Memory B cell (primary cell): ENCODE measurements at places on chromosomes 4 and X.

- no peak overlapping the region for H3K27ac ChIP-seq
- peak overlapping the region; percentile 68 for H3K4me3 ChIP-seq
- peaks cover 4% of the 10 kb centered on the region for H3K4me1 ChIP-seq
- DNase-seq, result peak; percentile 43
- H3K27me3 ChIP-seq, result no peaks in the 10 kb centered on the region
- no peaks in the 10 kb centered on the region for H3K36me3 ChIP-seq
Measured at GRCh38 chr4:972651-973424, 531 bp downstream of the DGKQ start.

DNA sequence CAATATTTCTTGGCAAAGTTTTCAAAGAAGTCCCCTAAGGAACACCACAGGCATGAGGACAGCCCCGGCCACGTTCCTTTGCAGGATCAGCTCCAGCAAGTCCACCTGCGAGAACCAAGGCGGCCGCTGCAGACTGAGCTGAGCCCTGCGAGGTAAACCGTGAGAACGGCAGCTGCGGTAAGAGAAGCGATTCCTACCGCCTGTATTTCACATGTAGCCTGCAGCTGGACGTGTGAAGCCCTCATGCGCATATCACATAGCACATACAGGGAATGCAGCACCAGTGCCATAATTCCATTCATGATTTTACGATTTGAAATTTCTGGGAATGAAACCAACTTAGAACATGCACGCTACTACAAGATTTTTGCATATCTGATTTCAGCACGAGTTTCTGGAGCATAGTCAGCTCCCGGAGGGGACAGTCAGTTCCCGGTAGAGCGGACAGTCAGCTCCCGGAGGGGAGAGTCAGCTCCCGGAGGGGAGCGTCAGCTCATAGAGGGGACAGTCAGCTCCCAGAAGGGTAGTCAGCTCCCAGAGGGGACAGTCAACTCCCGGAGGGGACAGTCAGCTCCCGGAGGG lies 41.7 kb downstream of the FGFRL1 start:
- peaks cover 8% of the 10 kb centered on the region for H3K4me1 ChIP-seq
- H3K36me3 ChIP-seq, result peaks cover 7% of the 10 kb centered on the region
- no peak for DNase-seq
- peaks cover 7% of the 10 kb centered on the region for H3K27me3 ChIP-seq
- no peak overlapping the region for H3K4me3 ChIP-seq

DNA sequence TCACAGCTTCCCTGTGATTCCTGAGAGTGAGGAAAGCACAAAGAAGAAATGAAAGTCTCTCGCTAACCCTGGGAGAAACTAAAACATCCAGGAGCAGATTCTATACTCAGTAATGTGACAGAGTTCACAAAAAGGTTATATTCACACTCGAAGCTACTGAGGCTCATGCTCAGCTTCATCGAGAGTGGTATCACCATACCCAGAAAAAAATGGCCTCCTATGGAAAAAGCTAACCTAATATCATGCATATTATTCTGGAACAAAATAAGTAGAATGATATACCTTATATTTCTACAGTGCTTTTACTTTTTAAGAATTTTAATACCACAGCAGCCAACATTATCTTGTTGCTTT lies 13.5 kb upstream of the CDKN2AIP start:
- H3K27me3 ChIP-seq, result peaks cover 13% of the 10 kb centered on the region
- H3K4me1 ChIP-seq, result peaks cover 2% of the 10 kb centered on the region
- H3K27ac ChIP-seq, result no peak overlapping the region
- DNase-seq, result no peak

DNA sequence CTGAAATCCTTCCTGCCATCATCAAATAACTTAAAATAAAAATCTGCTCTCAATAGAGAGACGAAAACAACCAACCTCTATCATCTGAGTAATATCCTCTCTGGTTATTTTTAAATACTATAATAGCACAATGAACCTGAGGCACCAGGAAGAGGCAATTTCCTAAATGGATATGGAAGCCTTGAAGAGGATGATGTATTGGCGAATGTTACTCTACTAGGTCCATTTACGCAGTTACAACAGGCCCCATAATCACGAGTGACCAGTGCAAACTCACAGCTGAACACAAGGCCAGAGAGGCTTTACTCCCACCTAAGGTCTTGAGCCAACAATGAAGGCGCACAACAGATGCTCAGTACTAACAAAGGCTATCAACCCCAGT lies 678.8 kb upstream of the NR3C2 start:
- H3K27me3 ChIP-seq, result no peaks in the 10 kb centered on the region
- H3K4me3 ChIP-seq, result no peak overlapping the region
- H3K4me1 ChIP-seq, result no peaks in the 10 kb centered on the region
- DNase-seq, result no peak
- H3K27ac ChIP-seq, result no peak overlapping the region

- no peak overlapping the region for H3K4me3 ChIP-seq
- H3K36me3 ChIP-seq, result peaks cover 10% of the 10 kb centered on the region
- peaks cover 8% of the 10 kb centered on the region for H3K4me1 ChIP-seq
- no peaks in the 10 kb centered on the region for H3K27me3 ChIP-seq
Measured at GRCh38 chrX:46649421-46650260, 76.1 kb downstream of the CHST7 start.

GRCh38 chrX:16671005-16671404 lies 21.0 kb downstream of the S100G start:
- DNase-seq, result no peak
- H3K4me3 ChIP-seq, result no peak overlapping the region
- H3K36me3 ChIP-seq, result peaks cover 16% of the 10 kb centered on the region
- H3K4me1 ChIP-seq, result no peaks in the 10 kb centered on the region
- no peaks in the 10 kb centered on the region for H3K27me3 ChIP-seq
- H3K27ac ChIP-seq, result no peak overlapping the region

- H3K36me3 ChIP-seq, result no peaks in the 10 kb centered on the region
- no peaks in the 10 kb centered on the region for H3K27me3 ChIP-seq
- DNase-seq, result no peak
- peak overlapping the region; percentile 63 for H3K27ac ChIP-seq
Measured at GRCh38 chrX:154321594-154321993, 26.0 kb downstream of the TKTL1 start.

- H3K27me3 ChIP-seq, result no peaks in the 10 kb centered on the region
- no peak overlapping the region for H3K27ac ChIP-seq
- no peak for DNase-seq
- peaks cover 20% of the 10 kb centered on the region for H3K36me3 ChIP-seq
- H3K4me3 ChIP-seq, result no peak overlapping the region
Measured at GRCh38 chr4:13329963-13330362, 154.2 kb downstream of the RAB28 start.

- H3K4me3 ChIP-seq, result no peak overlapping the region
- H3K36me3 ChIP-seq, result no peaks in the 10 kb centered on the region
- no peak overlapping the region for H3K27ac ChIP-seq
- DNase-seq, result no peak
Measured at GRCh38 chrX:132676561-132677186, 187.8 kb upstream of the MBNL3 start.

DNA sequence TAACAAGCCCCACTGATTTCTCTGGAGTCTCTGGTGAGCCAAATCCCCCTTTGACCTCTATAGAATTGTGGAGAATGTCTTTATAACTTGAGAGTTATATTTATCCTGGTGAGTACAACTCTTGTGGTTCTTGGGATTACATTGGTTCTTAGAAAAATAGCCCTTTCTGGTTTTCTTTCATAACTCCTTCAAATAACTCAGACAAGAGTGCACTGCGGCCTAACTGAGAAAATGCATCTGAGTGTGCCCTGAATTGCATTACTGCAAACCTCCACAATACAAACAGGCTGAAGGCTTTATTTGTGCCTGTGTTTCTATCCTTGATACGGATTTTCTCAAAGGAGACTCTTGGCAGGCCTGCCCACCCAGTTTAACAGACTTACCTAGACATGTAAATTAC lies 2.7 kb downstream of the BEX3 start:
- H3K4me1 ChIP-seq, result peaks cover 4% of the 10 kb centered on the region
- no peaks in the 10 kb centered on the region for H3K36me3 ChIP-seq
- no peaks in the 10 kb centered on the region for H3K27me3 ChIP-seq
- no peak overlapping the region for H3K4me3 ChIP-seq
- no peak for DNase-seq

DNA sequence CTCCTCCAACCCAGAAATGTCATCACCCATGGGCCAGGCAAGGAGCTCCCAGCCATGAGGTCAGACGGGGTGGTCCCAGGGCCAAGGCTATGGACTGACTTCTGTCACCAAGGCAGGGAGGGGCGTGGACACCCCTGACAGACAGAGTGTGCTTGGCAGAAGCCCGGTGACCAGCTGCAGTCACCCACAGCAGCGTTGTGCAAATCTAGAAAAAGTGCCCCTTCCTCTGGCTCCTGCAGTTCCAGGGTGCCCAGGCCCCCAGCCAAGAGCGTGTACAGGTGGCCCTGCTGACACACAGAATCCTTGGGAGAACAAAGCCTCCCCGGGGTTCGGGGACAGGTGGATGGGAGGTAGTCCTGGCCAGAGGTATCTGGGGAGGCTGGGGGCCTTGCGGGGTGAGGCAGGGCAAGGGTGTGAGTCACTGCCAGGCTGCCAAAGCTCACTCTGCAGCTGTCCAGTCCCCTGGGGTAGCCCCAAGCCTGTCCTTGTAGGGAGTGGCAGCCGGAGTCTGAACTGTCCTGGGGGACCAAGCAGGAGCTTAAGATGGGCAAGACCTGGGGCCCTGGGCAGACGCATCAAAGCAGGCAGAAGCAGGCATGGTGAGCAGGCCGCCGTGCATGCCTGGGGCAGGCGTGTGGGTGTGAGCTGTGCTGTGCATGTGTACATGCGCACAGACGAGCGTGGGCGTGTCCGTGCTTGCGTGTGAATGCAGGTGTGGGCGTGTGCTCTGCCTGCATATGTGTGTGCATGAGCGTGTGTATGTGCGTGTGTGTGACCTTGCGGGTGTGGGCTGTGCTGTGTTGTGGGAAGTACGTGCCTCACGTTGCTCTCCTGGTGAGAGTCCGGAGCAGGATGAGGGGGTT lies 3.3 kb downstream of the MYL5 start:
- peak overlapping the region; percentile 62 for H3K27ac ChIP-seq
- H3K27me3 ChIP-seq, result no peaks in the 10 kb centered on the region
- peaks cover 4% of the 10 kb centered on the region for H3K36me3 ChIP-seq
- H3K4me1 ChIP-seq, result peaks cover 31% of the 10 kb centered on the region
- no peak overlapping the region for H3K4me3 ChIP-seq

DNA sequence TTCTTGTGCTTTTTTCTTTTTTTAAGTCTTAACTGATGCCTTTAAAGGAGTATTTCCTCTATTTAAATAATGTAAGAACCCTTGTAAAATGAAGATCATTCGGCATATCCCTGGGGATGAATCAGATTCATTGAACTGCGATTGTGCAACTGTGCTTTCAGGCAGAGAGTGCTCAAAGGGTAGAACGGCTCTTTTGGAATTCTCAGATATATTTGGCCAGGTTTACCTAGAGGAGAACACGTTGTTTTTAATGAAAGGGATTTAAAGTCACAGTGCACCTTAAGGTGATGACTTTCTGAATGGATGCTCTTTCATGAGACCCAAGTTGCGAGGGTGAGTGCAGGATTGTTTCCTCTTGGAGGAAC lies 51.6 kb upstream of the ELOVL6 start:
- DNase-seq, result no peak
- H3K27ac ChIP-seq, result no peak overlapping the region
- H3K36me3 ChIP-seq, result no peaks in the 10 kb centered on the region
- H3K27me3 ChIP-seq, result peaks cover 2% of the 10 kb centered on the region
- H3K4me1 ChIP-seq, result no peaks in the 10 kb centered on the region

DNA sequence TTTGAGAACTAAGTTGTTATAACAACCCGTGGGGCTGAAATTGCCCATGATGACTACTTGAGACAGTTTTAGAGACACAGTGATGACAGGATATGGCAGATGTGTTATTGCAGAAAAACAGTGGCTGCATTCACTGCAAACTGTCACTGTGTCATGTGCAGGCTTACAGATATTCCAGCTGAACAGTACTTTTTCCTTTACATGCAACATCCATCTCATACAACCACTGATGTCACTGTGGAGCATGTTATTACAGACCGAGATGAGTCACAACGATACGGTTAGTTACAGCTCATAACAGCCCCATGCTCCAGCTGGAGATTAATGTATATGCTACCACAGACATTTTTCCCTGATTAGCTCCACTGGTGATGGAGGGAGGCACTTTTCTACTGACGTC lies 207.4 kb downstream of the TMA16 start:
- no peak for DNase-seq
- H3K27me3 ChIP-seq, result peaks cover under 1% of the 10 kb centered on the region
- no peak overlapping the region for H3K4me3 ChIP-seq

DNA sequence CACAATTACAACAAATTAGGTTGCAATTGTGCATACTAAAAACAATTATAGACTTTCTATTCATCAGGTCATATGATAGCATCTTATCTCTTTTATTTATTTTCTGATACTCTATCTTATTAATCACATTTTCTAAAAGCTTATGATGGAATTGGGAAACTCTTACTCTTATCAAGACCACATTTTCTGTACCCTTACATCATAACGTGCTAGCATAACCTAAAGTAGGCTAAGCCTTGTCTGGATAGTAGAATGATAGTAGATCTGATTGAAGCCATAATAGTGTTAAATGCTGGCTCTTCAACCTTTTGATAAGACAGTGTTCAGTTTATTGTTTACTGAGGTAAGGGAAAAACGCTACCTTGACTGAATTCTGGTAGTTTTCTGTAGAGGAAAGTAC lies 294.0 kb downstream of the CCSER1 start:
- no peaks in the 10 kb centered on the region for H3K4me1 ChIP-seq
- peaks cover 3% of the 10 kb centered on the region for H3K36me3 ChIP-seq
- H3K4me3 ChIP-seq, result no peak overlapping the region
- DNase-seq, result no peak
- no peaks in the 10 kb centered on the region for H3K27me3 ChIP-seq

GRCh38 chr4:16627999-16628398 lies 270.4 kb downstream of the LDB2 start:
- H3K4me1 ChIP-seq, result no peaks in the 10 kb centered on the region
- DNase-seq, result no peak
- no peak overlapping the region for H3K4me3 ChIP-seq

- H3K36me3 ChIP-seq, result peaks cover 1% of the 10 kb centered on the region
- H3K27me3 ChIP-seq, result peaks cover 3% of the 10 kb centered on the region
- no peak overlapping the region for H3K27ac ChIP-seq
- no peak overlapping the region for H3K4me3 ChIP-seq
- peaks cover 3% of the 10 kb centered on the region for H3K4me1 ChIP-seq
Measured at GRCh38 chr4:87260477-87260876, 40.1 kb upstream of the KLHL8 start.

GRCh38 chr4:48193096-48193836 lies 59.2 kb upstream of the TXK start:
- H3K4me1 ChIP-seq, result peaks cover 46% of the 10 kb centered on the region
- H3K27ac ChIP-seq, result peak overlapping the region; percentile 73
- no peaks in the 10 kb centered on the region for H3K27me3 ChIP-seq
- no peak for DNase-seq
- H3K36me3 ChIP-seq, result peaks cover 2% of the 10 kb centered on the region

DNA sequence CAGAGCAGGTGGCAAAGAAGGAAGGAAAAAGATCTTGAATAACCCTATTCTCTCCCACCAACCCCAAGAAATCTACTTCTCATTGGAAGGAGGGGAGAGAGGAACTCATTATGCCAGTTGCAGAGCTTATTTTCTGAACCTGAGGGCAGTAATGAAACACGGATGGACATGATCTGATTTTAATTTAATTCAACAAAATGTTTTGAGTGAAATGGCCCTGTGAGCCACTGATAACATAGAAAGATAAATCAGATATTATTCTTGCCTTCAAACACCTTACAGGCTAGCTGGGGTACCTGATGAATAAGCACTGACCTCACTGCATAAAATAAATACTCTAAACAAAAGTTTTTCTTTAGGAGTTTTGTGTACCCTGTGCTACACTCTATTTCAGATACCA lies 30.3 kb downstream of the DAPP1 start:
- no peaks in the 10 kb centered on the region for H3K27me3 ChIP-seq
- H3K4me3 ChIP-seq, result no peak overlapping the region
- H3K36me3 ChIP-seq, result peaks cover 13% of the 10 kb centered on the region
- peak overlapping the region; percentile 85 for H3K27ac ChIP-seq
